ENCODE measurements at places on chromosomes 13 and 19.

GRCh38 chr13:113373811-113374485, 10.0 kb upstream of the GRTP1 start:
- no peak for DNase-seq

DNA sequence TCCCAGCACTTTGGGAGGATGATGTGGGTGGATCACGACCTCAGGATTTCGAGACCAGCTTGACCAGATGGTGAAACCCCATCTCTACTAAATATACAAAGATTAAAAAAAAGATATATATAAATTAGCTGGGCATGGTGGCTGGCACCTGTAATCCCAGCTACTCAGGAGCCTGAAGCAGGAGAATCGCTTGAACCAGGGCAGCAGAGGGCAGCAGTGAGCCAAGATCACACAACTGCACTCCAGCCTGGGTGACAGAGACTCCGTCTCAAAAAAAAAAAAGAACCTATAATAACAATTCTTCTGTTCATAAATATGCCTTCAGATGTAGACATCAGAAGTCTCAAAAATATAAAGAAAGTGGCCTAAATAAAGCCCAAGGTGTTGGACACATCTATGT, 7.6 kb downstream of the ZNF737 start:
- no peak for DNase-seq

DNA sequence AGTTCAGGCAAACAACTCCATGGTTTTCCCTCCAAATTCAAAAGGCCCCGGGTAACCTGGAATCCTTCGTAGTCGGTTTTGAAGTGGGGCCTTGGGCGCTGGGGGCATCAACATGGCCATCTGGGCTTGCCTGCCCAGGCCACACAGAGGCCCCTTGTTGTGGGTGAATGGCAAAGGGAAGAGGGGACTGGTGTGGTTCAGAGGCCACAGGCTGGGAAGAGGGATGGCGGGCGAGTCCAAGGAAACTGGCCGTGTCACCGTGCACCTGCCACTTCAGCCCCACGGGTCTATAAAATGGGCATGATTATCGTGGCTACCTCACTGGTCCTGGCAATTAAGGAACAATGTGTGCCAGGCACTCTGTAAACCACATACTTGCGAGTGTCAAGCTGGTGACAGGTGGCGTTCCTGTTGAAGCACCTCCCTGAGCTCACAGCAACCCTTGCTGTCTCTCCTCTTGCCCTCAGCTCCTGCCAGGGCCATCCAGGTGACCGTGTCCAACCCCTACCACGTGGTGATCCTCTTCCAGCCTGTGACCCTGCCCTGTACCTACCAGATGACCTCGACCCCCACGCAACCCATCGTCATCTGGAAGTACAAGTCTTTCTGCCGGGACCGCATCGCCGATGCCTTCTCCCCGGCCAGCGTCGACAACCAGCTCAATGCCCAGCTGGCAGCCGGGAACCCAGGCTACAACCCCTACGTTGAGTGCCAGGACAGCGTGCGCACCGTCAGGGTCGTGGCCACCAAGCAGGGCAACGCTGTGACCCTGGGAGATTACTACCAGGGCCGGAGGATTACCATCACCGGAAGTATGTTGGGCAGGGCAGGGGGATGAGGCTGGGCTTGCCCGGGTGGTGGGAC, 1.3 kb downstream of the LSR start:
- DNase-seq, result no peak

DNA sequence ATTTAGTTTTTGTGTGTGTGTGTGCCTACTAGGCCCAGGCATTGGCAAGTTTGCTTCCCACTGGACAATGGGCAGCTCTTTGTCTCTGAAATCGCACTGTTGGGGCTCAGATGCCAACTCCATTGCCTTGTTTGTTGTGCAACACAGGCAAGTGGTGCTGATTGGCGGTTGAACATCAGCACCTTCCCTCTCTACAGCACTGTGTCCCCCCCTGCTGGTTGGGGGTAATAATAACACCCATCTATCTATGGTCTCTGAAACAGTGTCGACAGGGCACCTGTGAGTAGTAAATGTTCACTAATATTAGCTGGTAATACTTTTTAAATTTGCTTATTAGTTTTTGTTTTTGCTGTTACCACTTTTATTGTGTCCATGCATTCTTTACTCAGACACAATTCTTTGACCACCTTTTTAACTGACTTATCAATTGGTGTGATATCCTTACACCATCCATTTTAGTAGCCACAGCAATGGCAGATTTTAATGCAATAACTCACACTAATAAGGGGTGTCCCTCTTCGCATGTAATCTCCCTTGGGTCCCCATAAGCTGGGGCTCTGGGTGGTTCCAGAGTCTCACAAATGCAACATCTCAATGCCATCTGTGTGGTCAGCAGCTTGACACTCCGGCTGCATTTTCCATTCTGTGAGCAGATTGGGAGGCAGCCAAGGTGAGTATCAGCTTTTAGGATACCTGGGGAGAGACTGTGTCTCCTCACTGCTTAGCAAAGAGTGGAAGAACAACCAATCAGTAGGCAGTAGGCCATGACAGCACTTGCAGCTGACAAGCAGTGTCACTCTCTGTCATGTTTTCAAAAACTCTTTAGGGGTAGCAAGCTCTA, 47.7 kb upstream of the UQCRFS1 start:
- no peak for DNase-seq

DNA sequence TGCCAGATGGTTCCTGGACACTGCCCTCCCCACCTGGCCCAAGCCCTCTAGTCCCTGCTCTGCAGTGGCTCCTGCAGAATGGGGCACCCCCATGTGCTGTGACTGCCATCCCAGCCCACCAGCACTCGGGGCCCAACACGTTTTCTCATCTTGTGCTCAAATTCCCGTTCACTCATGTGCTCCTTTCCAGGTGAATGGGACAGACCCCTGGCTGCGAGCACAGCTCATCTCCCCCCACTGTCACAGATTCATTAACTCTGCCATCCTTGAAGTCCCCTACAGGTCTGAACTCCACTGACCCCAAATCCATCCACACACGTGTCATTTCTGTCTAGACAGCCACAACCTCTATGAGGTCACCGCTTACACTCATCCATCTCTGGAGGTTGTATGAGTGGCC, 23.6 kb downstream of the TUBA3C start:
- no peak for DNase-seq

GRCh38 chr19:1495799-1496713, 5.1 kb downstream of the REEP6 start:
- no peak for DNase-seq

- no peak for DNase-seq
These were observed 215.1 kb downstream of the PCDH17 start for GRCh38 chr13:57846600-57847173.

GRCh38 chr13:27522847-27523246, 72.5 kb upstream of the MTIF3 start:
- no peak for DNase-seq

DNA sequence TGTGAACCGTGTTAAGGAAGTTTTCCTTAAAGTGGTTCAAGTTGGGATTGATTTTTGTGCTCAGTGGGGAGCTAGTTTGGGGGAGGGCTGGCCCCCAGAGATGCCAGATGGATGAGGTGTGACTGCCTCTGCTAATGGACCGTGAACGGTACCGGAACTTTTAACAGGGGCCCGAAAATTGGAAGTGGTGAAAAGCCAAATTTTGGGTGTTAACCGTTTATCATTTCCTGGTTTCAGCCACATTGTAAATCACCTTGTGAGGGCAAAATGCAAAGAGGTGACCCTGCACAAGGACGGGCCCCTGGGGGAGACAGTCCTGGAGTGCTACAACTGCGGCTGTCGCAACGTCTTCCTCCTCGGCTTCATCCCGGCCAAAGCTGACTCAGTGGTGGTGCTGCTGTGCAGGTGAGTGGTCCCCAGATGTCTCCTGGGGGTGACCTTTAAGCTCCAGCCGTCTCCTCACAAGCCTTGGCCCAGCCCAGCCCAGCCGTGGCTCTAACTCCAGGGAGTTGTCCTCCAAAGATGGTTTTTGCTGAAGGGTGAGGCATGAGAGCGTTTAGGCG, 18.2 kb downstream of the UPF1 start:
- DNase-seq, result no peak

DNA sequence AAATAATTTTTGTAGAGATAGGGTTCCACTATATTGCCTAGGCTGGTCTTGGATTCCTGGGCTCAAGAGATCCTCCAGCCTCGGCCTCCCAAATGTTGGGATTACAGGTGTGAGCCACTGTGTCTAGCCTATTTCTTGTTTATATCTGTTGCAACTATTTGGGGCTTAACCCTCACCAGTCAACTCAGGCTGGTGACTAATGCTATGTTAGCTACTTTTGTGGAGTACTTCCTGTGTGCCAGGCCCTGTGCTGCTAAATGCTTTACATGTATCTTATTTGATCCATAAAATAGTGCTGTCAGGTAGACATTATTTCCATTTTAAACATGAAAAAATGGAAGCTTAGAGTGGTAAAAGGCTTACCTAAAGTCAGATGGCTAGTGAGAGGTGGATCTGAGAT, 13.8 kb downstream of the CEACAM1 start:
- DNase-seq, result no peak

DNA sequence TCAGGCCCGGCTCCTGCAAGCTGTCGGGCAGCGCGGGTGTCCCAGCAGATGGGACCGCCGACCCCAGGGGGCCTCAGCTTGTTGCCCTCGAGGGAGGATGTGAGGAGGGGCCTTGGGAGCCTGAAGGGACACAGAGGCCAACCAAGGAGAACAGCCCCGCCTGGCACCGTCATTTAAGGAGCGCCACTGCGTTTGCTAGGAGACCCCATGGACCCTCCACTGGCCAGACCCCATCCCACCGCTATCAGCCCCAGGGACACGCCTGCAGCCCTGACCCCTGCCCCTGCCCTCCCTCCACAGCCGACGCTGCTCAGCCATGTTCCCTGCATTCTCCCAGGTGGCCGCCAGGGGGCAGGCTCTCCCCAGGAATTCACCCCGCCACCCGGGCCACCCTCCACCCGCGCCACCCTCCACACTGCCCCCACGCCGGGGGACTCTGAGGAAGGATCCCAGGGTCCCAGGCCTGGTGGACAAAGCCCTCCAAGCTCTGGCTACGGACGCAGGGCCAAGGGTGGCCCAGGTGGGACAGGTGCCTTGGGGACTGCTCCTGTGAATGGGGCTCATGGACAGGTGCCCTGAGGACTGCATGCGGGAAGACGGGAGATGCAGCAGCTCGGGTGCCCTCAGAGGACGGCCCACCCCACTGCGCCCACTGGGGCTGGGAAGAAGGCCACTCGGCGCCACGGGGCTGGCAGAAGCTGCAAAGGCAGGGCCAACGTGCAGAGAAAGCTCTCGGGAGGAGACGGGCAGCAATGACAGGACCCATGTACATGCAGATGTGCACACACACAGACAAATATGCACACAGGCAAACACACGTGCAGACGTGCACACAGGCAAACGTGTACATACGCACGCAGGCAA, 34.4 kb downstream of the PIP5K1C start:
- peak; percentile 78 for DNase-seq

DNA sequence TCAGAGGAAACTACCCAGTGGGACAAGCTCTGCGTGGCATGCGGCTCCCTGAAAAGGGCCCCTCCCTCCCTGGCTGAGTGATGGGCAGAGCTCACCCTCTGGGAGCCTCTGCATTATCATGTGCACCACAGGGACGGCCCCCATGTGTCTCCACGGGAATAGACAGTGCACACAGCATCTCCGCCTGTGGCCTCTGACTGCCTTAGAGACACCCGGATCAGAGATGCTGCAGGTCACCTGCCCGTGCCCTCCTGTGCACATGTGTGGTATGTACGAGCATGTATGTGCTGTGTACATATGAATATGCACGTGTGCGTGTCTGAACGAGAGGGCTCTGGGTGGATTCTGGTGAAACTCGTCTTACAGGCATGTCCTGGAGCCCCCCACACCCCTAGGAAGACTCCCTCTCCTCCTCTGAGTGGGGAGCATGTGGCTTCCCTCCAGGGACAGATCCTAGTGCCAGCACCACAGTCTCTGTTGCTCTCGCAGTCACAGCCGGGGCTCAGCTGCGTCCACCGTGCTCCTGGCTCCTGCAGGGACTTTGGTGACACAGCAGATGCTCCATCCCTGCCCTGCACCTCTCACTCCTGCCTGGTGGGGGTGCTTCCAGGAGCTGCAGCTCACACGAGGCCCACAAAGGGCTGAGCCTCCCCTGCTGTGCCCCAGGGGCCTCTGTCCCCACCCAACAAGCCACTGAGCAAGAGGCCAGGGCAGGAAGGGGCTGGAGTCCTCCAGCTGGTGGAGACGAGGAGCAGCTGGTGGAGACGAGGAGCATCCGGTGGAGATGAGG, 19.6 kb downstream of the C13orf46 start:
- no peak for DNase-seq

DNA sequence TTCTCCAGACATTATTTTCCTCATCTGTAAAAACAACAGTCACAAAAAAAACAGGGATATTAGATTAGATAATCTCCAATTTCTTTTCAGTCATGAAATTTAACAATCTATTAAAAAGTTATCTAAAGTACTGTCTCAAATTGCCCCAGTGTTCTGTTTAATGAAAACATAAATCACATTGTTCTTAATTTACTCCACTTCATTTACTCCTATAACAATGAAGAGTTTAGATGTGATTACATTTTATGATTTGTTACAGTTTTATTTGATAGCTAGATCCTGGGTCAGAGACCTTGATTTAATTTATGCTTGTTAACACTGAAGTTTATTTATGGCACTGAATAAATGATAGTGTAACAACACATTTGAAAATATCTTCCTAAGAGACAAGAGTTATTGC, 230.2 kb upstream of the TRPC4 start:
- no peak for DNase-seq

DNA sequence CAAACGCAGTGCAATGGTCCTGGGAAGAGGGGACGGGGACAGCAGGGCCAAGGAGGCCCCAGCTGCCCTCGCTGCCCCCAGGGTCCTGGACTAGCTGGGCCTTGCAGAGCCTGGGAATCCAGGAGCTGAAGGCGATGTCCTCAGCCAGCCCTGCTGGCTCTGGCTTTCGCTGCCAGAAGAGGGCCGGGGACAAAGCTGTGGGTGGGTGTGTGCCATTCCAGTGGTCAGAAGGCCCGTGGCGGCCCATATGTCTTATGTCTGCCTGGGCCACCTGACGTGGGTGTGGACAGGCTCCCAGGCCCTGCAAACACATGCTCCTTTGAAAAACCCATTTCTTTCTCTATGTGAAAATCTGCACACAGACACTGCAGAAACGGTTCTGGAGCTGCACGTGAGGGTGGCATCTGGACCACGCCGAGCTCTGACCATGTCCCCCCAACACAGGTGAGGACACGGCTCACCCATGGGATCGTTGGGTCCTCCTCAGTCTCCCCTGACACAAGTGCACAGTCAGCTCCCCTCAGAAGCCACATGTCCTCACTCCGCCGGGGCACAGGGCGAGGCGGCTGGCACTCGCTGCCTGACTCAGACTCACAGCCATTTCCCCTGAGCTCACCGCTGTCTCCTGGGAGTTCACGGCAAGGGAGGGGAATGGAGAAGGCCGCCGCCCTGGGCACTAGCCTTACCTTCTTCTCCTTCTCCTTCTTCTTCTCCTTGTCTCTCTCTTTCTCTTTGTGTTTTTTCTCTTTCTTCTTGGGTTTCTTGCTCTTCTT, 16.9 kb downstream of the IZUMO4 start:
- no peak for DNase-seq

GRCh38 chr19:49831592-49831991, 13.5 kb downstream of the MED25 start:
- no peak for DNase-seq
